T-helper 2 cell (primary cell): ENCODE measurements at places on chromosomes 5 and 9.

GRCh38 chr5:420632-421286 lies 22.2 kb upstream of the EXOC3 start:
- no peak for DNase-seq

DNA sequence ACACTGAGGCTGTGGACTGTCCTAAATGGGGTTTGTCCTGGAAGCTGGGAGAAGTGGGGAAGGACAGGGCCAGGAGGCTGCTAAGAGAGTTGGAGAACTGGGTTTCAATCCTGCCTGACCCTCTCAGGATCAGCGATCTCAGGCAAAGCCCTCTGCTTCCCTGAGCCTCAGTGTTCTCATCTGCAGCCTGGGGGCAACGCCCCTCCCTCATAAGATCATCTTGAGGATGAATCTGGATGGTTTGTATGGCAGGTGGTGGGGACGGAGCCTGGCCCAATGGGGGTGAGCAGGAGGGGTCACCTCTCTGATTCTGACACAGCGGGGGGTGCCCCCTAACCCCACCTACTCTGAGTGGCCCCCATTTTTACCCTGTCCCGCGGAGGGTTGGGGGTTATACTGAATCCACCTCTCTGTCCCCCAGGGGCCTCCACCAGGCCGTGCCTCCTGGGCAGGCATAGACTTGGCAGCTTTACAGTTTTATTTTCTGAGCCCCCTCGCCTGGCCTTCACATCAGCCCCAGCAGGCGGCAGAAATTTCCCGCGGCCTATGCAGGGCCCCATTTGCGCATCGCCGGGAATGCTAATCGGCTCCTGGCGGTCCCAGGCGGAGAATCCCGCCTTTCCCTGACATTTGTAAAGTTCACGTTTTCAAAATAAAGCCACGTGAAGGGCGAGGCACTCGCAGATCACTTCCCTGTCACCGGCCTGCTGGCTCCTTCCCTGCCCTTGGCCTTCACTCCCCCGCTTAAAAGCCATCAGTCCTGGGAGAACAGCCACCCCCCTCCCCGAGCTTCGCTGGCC lies 17.8 kb upstream of the LAMC3 start:
- DNase-seq: no peak

- DNase-seq: no peak
Measured at GRCh38 chr9:87973730-87974292, 522 bp downstream of the CDK20 start.

DNA sequence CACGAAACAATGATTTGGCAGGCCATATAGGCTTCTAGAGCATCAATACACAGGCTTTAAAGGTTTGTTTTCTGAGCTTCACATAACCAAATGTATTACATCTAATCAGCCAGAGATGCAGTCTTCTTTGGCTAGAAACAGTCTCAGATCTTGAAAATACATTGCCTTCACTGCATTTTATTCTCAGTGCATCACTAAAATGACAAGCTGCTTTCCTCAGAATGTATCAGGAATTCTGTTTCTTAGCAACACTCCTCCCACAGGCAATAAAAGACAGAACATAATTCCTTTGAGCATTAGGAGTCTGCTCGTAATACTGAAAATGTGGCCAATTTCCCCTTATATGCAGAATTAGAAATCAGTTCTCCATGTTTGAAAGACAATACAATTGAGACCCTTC lies 36.9 kb downstream of the FEM1C start:
- no peak for DNase-seq

- no peak for DNase-seq
Measured at GRCh38 chr9:117416856-117417255, 2.0 kb upstream of the ASTN2 start.

DNA sequence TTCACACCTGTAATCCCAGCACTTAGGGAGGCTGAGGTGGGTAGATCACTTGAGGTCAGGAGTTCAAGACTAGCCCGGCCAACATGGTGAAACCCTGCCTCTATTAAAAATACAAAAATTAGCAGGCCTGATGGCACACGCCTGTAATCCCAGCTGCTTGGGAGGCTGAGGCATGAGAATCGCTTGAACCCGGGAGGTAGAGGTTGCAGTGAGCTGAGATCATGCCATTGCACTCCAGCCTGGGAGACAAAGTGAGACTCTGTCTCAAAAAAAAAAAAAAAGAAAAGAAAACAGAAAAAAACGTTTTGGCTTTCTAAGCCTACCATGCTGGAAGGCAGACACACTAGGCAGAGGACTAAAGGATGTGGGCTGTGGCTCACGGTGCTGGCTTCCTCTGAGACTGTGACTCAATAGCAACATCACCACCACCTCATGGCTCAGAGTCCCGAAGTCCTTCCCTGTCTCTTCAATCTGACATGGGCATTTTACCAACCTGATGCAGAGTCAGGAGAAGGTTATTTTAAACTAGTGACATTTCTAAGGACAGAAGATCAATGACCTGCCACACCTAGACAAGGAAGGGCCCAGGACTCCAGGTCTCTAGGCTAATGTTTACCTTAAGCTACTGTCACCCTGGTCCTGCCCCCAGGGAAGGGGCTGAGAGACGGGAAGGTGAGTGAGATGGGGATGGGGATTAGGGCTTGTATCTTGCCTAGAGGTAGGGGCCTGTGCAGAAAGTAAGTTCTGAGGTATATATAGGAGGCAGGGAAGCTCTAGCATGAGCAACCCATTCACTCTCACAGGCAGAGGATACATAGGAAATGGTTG lies 3.7 kb downstream of the ECSCR start:
- DNase-seq: peak; percentile 87

DNA sequence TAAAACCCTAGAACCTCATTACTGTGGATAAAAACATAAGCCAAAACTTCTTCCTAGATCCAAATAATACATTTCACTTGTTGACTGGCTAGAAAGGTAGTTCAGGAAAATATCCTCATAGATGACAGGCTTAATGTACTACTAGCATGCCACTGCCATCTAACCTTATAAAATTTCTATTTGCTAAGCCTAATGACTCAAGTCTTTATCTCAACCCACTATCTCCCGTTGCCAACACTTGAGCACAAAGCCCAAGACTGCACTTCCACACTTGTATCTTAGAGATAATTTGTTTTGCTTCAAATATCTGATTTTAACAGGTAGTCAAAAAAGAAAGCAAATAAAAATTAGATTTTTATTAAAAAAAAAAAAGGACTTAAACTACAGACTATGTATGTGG lies 42.7 kb downstream of the FBXL17 start:
- no peak for DNase-seq

- DNase-seq: no peak
Measured at GRCh38 chr5:98904780-98905179, 24.0 kb downstream of the CHD1 start.

GRCh38 chr9:109016132-109016531 lies 2.8 kb upstream of the CTNNAL1 start:
- DNase-seq: no peak

DNA sequence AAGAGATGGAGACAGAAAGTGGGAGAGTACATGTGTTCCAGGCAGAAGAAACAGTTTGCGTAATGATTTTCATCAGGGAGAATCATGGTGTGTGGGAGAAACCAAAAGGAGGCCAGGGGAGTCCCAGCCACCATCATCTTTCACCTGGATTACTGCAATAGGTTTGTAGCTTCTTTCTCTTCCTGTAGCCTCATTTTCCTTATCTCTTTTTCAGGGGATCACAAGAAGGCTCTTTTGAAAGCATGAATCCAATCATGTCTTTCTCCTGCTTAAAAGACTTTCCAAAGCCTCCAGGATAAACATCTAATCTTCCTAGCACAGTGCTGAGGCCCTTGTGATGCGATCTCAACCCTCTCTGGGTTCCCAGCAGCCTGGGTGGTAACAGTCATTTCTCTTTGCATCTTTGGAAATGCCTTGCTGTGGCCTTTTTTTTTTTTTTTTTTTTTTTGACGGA lies 10.3 kb upstream of the GPBP1 start:
- no peak for DNase-seq

DNA sequence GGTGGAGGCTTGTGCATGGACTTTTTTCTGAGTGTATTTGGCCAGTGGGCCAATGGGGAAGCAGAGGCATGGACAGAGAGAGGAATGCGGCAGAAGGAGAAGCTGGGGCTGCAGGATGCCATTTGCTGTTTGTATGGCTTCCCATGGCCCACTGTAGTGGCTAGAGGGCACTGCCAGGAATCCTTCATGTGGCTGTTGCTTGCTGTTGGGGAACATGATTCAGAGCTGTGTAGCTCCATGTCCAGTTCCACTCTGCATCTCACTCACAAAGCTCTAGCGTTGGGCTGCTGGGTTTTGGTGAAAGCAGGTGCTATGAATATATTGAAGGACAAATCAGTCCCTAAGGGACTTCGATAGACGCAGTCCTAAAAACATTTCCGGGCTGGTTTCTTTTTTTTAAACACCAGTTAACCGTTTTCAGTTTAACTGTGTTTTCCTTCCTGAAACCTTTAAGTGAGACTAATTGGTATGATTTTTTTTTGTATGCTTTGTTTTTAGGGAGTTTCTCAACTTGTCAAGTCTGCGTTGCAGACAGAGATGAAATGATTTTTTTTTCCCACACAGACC lies 51.3 kb downstream of the SLC22A5 start:
- DNase-seq: peak; percentile 50

DNA sequence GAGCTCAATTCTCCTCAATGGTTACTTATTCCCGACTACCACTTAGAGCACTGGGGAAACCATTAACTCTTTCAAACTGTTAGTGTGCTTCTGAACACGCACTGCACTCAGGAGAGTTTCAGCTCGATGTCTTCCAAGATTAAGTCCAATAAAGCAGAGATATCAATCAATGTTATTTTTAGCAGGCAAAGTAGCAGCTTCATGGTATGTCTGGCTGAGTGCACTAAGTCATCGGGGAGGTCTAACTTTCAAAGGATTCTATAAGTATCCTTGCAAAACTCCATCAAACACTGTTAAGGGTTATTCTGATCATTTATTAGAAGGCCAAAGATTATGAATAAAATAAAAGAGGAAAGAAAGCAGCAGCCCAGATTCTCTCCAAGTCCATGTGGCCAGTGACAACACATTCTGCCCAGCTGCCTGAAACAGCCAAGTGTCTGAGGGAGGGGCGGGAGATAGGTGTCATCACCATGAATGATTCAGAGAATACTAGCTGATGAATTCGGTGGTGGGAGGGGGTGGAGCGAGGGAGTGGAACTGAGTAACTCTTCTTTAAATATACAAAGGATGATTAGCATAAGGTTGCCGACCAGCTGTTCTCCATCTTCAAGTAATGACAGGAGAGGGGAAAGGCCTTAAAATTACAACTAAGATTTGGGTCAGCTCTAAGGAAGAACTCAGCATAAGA lies 21.3 kb downstream of the NREP start:
- no peak for DNase-seq

DNA sequence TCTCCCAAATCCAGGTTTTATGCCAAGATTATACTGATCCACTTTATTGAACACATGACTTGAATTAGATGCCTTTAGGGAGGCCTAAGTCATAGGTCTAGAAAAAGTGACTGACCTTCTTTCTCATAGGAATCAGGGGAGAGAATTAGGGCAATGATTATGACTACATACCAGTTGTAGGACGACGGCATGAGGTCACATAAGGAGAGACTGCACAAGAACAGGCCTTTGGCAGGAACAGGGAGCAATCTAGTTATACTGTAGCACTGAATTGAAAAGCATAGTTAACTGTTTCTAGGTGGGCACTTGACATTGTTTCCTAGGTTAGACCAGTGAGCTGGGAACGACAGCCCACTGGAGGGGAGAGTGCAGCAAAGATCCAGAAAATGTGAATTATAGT lies 22.7 kb downstream of the CREBRF start:
- no peak for DNase-seq

- DNase-seq: no peak
Measured at GRCh38 chr9:109912082-109912582, 132.1 kb downstream of the PALM2AKAP2 start.

DNA sequence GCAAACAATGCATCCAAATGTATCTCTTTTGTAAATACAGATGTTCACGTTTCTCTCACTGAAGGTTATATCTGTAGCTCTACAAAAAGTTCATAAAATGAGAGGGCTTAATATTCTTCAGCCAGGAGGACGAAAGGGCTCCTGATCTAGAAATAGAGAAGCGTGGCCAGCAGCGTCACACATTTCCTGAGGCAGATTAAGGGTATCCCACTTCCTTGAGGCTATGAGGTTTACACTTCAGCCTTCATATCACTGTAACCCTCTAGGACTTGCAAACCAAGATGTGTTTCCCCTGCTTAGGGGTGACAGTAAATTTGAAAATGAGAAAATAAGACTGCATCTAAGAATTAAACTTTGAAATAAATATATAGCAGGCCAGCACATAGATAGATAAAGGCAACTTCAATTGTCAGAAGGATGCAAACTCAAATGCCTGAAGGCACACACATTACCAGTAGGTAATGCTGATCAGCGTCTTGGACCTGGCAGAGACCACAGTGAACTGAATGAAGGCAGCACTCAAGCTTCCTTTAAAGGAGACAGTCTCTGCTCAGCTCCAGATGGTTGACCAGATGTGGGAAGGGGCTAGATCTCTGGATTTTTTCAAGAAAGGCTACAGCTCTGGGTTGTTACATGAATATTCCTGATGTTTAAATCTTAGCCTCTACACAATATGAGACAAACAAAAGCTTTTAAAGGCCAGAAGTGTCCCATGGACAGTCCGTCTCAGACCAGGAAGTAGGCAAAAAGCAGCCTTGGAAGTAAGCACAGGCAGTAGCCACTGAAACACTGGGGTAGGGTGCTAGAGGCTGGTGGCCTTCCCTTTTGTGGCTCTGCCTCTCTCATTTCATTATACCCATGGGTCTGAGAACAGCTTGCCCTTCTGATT lies 197.7 kb downstream of the MCTP1 start:
- no peak for DNase-seq

DNA sequence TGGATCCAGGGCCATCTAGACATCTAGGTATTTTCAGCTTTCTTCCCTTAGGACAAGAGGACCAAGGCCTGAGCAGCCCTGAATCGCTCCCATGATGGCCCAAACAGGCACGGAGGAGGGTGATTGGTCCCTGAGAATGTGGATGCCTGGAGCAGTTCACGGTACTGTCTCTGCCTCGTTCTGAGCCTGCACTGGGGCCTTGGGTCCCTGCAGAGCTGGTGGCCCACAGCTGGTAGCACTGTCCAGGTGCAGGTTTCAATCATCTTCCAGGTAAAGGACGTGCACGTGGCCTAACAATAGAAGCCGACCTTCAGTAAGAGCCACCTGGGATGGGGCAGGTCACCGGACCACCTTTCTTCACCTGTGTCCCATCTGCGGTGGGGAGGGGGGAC lies 19.4 kb upstream of the FCN1 start:
- no peak for DNase-seq

DNA sequence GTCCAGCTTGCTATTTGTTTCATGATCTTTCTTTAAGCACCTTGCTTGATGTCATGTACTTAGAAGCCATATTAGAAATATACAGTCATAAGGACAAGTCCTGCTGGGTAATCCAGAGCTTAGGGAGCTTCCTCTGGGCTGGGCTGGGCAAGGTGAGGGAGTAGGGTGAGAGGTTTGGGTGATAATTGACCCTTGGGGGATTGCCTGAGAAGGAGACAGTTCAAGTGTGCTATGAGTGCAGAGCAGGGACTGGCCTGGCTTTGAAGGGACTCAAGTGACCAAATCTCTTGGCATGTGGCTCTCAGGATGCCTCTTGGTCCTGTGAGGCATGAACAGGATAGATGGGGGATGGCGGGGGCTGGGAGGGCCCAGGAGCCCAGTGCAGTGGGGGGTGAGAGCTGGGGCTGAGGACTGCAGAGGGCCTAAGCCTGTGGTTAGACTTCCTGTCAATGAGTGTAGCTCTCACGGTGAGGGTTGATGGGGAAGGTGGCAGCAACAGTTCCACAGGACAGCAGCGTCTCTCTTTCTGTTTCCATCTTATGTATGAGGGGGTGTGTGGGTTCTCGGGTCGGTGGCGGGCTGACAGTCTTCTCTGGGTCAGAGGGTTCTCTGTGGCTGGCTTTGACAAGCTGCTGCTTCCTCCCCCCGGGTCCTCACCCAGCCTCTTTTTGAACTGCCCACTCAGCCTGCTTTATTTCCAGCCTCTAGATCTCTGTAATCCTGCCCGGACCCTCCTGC lies 53.5 kb downstream of the RGS3 start:
- peak; percentile 18 for DNase-seq

- no peak for DNase-seq
Measured at GRCh38 chr5:34415559-34416198, 240.4 kb upstream of the RAI14 start.
